MM.1S (cell line): ENCODE measurements at places on chromosomes 6 and 20.
A peak's percentile ranks its signal among the peaks of the same experiment; 100 is the strongest.

DNA sequence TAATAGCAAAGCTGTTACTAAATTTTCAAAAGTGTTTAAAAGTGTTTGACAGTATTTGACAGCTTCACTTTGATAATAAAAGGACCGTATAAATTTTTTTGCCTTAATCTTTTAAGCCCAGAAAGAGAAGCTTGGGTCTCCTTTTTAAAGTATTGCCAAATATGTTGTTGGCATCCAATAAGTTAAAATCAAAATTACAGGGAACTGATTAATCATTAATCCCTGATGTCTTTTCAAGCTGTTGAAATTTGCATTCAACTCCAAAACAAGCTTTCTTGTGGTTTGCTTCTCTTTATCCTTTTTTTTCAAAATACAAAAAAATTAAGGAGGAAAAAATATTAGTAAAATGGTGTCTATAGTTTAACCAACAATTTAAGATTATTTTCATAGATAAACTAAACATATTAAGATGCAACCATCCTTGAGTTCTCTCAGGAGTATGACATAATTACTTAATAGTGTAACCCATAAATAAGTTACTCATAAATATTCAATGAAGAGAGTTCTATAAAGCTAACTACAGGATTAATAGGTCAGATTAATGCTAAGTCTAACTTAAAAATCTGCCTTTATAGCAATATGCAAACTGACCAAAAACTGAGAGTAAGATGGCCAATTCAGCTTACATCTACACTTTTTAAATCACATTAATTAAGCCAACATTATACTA lies 27.0 kb upstream of the CALHM6 start:
- DNase-seq, result no peak

DNA sequence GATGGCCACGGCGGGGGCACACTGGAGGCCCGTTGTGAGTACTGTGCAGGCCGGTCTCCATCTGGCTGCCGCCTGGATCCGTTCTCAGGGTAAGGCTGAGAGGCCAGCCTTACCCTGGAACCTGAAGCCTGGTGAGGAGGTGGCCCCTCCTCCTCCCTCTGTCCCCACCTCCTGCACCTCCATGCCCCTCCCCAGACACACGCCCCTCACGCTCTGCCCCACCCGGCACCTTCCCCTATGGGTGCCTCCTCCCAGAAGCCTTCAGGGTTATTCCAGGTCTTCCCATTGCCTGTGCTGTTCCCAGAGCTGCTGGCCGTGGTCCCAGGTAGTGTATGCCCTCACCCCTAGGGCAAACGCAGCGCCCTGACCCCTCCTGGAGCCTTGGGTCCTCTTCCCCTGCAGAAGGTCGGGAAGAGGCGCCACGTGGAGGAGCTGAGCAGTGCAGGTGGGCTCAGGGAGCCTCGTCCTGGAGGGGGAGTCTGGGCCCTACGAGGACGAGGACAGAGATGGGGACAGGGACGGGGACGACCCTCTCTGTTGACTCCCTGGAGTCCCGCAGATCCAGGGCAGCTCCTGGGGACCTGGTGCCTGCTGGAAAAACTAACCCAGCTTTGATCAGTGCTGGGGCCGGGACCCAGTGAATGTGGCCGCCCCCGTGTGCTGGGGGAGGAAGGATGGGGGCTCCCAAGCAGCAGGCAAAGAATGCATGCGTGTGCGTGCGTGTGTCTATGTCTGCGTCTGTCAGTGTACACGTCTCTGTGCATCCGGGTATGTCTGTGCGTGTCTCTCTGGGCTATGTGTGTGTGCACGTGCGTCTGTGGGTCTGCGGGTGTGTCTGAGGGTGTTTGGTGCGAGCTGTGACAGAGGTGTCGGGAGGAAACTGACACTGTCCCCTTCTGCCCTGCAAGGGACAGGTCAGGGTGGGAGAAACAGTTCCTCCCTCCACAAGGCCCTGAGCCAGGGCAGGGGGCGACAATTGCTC lies 8.2 kb upstream of the HRH3 start:
- no peak for DNase-seq

- DNase-seq, result no peak
Measured at GRCh38 chr20:14538433-14538832, 201.0 kb upstream of the FLRT3 start.

DNA sequence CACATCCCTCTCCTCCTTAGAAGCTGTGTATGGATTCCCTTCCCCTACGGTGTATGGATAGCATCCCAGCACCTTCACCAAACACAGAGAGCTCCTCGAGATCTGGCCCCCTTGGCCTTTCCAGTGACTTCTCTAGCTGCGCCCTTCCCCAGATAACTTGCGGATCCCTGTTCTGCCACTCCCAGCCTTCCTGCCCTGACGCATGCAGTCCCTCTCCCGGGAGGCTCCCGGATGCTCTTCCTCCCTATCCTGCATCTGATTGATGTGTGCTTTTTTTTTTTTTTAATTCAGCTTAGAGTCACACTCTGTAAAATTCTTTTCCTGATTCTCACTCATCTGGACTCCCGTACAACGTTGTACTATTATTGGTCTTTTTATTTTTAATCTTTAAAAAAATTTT lies 44.8 kb downstream of the GCNT2 start:
- no peak for DNase-seq

- DNase-seq, result peak; percentile 80
Measured at GRCh38 chr6:25138233-25138933, 140.8 kb upstream of the CARMIL1 start.

DNA sequence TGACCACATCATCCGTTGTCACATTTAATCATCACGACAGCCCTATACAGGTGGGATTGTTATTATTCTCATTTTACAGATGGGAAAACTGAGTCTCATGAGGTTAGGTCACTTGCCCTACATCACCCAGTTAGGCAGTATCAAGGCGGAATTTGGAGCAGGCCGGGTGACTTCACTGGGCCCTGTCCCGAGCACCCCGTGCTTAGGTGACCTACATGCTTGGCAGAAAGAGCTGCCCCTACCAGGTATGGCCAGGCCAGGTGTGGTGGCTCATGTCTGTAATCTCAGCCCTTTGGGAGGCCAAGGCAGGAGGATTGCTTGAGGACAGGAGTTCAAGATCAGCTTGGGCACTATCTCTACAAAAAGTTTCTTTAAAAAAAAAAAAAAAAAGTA lies 44.0 kb downstream of the RIN2 start:
- DNase-seq, result no peak

- no peak for DNase-seq
Measured at GRCh38 chr6:163294734-163295133, 119.8 kb upstream of the QKI start.

- peak; percentile 25 for DNase-seq
Measured at GRCh38 chr6:63643862-63644261, 8.3 kb downstream of the PHF3 start.

DNA sequence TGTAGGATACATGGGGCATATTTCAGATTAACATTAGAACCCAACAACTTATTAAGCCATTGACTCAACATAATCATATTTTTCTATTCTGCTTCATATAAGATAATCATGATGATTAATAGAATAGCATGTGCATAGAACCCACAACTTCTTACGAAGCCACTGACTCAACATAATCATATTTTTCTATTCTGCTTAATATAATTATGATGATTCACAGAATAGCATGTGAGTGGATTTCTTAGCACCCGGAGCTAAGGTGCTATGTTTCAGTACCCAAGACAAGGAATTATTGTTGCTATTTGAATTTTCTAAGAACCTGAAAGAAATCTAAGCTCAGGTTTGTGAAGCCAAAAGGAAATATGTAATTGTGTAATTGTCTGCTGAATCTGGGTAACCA lies 96.8 kb downstream of the TENT5A start:
- no peak for DNase-seq

GRCh38 chr20:53245574-53245973 lies 273.4 kb downstream of the TSHZ2 start:
- DNase-seq, result no peak

- DNase-seq, result no peak
Measured at GRCh38 chr20:4122926-4123325, 107.6 kb upstream of the RNF24 start.

DNA sequence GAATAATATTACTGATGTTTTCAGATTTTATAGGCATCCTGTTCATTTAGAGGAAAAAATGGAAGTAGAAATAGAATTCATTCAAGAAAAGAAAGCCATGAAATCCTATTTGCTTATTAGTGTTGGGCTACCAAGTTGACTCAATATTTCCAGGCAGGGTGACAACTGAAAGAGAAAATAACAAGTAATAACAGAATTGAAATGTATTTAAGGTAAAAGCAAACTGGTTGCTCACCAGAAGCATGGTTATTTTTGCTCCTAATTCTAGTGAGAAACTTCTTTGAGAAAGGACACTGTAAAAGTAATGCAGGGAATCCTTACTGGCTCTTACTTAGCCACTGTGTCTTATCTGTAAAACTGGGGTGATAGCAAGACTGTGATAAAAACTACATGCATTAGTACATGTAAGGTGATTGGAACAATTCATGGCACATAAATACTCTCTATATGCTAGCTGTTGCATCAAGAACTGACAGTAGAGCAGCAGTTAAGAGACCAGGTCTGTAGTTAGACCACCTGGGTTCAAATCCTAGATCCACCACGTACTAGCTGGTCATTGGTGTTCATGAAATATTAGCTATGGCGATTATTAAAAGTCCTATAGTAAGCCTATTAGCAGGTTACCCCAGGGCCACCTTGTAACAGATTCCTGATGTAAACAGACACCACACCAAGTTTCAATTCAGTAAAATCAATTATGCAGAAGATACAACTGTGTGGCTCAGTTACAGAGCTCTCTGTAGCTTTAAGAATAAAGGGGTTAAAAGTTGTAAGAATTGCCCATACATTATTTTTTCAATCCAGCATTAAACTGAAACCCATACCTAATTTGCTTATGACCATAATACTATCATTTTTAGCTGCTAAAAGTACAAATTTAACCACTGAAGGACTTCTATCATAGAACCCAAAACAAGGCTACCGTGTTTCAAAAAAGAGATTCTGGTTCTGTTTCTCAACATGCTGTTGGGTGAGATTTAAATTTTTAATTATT lies 159.2 kb upstream of the COL21A1 start:
- no peak for DNase-seq

- no peak for DNase-seq
Measured at GRCh38 chr6:119683031-119683430, 333.5 kb upstream of the MAN1A1 start.

DNA sequence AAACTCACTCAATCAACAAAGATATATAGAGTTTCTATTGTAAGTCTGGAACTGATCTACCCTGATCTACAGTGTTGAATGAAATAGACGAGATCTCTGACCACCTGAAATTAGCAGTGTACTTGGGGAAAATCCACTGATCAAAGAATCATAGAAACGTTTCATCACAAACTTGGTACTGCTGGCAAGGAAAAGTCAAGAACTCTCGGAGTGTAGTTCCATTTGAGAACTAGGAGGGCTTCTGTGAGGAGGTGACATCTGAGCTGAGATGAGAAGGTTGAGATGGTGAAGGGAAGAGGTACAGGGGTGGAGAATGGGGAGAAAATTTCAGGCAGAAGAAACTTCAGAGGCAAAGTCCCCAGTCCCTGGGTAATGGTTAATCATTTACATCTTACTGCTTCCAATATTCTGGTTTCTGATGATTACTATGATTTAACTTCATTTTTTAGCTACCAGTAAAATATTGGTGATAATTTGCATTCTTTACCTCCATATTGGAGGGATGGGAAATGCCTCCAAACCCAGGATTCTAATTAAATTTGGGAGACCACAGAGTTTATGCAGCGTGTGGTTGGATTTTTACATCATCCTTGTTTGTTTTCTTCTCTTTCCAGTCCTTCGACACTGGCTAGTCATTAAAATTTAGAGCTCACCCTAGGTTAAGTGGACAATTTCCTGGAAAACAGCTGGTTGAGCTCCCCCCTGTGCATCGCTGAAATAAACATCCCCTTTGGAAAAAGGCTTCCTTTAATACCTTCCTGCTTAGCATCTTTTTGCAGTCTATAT lies 191.9 kb downstream of the BCAS1 start:
- DNase-seq, result no peak

DNA sequence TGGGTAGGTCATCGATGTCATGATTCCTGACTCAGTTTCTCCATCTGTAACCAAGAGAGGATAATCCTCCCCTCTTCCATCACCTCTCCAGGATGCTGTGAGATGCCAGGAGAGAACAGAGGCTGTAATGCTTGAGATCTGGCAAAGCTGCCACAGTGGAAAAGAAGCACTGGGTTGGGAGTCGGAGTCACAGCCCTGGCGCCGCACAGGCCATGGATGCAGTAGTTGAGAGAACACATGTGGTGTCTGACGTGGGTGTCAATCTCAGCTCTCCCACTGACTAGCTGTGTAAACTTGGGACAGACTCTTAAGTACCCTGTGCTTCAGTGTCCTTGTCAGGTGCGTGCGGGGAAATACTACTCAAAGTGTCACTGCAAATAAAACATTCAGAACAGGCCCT lies 47.3 kb downstream of the LRFN2 start:
- no peak for DNase-seq

DNA sequence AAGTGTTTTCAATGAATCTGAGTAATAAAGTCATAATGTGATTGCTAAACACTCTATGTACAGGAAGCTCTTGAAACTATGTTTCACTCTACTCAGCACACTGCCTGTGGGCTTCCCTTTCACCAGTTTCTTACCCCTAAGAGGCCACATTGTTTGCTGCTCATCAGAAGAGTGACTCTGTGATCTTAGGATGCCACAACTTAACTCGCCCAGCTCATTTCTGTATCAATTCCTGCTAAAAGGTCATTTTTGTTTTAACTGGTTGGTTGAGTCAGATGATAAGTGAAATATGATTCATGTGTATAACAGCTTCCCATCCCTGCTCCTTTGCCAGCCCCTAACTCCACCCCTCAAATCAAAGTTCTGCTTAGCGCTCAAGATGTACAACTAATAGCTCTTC lies 9.8 kb upstream of the NDUFAF4 start:
- DNase-seq, result peak; percentile 20

DNA sequence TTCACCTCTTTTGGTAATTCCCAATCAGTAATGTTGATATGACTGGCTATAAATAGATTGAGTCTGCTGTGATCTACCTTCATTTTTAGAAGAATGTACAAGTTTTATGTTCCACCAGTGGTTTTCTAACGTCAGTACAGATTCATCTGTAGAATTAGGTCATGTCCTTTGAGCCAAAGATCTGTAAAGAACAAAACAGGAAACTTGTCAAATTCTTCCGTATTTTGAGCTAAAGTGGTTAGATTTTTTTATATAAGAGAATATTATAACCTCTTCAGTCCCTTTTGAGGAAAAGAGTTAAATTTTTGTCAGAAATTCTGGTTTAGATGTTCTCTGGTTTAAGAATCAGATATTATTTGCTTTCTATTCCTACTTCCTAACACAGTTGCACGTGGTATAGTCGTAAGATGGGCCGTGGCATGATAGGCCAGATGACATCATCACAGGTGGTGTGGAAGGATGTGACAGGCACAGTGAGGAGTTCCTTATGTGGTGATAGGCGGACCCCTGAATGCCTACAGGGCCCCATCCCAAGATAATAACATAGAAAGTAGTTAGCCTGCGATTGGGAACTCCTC lies 62.3 kb downstream of the SNX9 start:
- no peak for DNase-seq
